ENCODE measurements at places on chromosomes 5 and 9.

GRCh38 chr5:39639618-39640089, 214.9 kb upstream of the DAB2 start:
- peak; percentile 29 for DNase-seq

DNA sequence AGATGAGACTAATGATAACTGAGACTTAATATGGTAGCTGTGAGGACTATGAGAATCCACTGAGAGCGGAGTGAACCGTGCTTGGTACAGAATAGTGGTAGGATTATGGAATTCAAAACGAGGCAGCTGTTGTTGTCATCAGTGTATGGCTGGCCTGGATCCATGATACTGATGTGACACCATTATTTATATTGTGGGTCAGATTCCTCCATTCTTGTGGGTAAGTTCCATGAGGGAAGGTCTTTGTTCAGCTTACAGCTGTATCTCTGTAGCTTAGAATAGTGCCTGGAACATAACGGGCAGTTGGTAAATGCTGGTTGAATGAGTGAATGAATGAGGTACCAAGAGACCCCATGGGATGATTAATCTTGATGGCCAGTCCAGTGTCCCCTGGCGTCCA, 61.8 kb downstream of the ACER2 start:
- no peak for DNase-seq

GRCh38 chr5:172453206-172453985, 929 bp downstream of the SH3PXD2B start:
- peak; percentile 72 for DNase-seq

DNA sequence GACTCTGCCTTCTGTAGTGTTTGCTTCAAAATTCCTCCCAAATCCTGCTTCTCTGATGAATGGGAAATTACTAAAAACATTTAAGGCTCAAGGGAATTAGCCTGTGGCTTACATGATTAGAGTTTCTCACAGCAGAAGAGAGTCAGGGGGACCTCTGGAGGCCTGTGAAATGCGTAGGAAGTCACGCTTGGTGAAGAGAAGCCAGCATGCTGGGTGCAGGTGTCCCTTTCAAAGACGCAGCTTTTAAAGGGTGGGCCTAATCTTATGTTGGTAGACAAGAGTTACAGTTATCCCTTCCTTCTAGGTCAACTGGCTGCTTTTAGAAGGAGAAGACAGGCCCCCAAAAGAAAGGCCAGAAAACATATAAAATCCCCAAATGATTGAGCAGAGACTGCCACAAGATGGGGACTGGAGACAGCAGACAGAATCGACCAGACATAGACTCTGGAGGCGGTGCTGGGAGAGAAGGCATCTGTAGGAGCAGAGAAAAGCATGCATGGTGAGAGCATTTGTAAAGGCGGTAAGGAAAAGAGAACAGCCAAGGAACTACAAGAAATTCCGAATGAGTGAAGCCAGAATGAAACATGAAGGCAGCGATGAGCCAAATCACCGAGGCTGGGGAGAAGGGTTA, 42.3 kb downstream of the B4GALT1 start:
- no peak for DNase-seq

Measured in hepatic stellate cell (primary cell).